ENCODE measurements at places on chromosomes 1 and 21.

DNA sequence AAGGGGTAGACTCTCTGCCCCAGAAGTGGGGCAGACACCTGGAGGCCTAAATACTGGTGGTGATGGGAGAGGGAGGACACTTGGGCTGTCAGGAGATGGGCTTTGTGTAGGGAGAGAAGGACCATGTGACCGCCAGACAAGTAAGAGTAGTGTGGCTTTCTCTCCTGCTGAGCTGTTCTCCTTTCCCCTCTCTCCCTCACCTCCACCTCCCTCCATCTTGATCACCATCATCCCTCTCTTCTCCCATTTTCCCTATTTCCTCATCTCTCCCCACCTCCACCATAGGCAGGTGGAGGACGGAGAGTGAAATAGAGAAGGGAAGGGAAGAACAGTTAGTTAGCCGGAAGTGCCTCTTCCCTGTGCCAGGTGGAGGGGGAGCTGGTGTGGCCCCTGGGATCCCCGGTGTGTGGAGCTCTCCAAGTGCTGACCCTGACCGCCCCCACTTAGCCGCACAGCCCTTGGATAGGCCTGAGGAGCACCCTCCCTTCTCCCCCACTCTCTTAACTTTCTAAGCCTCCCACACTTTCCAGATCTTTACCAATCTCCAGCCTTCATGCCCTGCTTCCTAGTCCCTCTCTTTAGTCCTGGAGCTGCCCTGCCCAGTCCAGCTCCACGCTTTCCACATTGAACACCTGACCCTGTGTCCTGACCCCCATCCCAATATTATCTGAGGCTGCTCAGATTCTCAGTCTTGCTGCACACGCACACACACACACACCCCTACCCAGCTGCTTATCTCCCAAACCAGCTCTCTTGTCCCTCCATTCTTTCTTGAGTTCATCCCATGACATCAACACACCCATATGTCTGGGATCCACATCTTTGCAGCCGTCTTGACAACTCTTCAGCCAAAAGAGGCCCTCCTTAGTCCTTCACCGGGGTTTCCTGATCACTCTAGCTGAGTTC is 1.5 kb downstream of the CELF3 start:
- DNase-seq, result no peak

DNA sequence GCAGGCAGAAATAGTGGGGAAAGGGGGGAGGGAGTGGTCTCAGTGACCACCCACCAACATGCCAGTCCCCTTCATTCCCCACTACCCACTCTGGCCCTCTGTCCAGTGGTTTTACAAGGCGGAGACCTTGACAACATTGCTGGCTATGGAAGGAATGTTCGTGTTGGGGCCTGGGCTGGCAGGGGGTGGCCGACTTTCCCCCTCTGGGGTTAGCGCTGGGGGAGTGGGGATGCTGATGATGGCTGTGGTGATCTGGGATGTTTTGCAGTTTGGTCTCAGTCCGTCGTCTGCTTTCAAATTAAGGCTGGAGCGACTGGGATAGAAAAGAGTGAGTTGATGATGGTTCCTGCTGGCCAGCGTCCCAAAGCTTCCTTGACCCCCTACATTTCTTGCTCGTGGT is 20.3 kb downstream of the DDX20 start:
- no peak for DNase-seq

DNA sequence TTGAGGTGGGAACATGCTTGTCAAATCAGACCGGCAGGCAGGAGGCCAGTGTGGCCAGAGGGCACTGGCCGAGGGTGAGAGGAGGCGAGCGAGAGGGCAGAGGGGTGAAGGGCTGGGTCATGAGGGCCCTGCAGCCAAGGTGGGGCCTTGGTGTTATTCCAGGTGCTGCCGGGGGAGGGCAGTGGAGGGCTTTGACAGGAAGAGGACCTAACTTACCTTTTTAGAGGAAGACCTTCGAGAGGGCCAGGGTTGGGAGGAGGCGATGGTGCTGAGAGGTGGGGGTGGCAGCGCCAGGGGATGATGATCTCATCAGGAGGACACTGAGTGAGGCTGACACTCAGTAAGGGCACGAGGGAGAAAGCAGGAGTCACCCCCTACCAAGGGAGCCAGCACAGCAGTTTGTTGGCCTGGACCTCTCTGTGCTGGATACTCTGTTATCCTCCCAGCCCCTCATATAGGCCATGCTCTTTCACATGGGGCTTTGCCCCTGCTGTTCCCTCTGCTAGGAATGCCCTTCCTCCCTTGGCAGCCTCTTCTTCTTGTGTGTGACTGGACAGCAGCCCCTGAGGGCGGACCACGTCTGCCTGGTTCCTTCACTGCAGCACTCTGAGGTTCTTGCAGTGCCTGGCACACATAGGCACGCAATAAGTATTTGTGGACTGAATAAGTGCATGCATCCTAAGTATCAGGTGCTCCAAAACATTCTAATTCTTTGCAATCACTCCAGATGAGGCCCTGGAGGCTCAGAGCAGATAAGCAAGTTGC is 7.5 kb upstream of the TTC22 start:
- no peak for DNase-seq

GRCh38 chr1:177772386-177772960 is 197.4 kb downstream of the SEC16B start:
- DNase-seq, result no peak

- DNase-seq, result no peak
Measured at GRCh38 chr1:30329802-30330557, 393.4 kb downstream of the MATN1 start.

DNA sequence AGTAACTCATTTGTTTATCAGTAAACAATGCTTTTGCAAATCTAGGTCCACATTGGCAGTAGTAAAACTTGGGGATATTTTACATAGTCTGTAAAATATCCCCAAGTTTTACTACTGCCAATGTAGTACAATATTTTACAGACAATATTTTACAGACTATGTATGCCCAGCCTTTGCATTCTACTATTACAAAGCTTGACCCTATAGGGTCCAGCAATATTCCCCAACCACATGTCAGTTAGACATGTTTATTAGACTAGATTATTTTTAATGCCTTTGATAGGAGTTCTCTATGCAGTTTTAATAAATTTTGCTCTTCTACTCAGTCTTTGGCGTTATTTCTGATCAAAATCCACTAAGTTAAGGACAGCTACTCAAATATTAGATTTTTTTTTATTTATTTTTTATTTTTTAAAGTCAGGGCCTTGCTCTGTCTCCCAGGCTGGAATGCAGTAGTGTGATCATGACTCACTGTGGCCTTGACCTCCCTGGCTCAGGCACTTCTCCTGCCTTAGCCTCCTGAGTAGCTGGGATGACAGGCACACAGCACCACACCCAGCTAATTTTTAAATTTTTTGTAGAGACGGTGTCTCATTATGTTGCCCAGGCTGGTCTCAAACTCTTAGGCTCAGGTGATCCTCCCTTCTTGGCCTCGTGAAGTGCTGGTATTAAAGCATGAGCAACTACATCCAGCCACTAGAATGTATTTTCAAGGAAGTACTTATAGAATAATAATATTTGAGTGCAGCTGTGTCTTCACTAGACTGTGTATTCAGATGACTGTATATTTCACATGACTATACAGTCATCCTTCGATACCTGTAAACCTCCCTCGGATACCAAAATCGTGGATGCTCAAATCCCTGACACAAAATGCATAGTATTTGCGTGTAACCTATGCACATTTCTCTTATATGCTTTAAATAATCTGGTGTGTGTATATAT is 19.8 kb downstream of the MIER1 start:
- no peak for DNase-seq

- no peak for DNase-seq
Measured at GRCh38 chr1:186183219-186183618, 191.8 kb downstream of the TPR start.

DNA sequence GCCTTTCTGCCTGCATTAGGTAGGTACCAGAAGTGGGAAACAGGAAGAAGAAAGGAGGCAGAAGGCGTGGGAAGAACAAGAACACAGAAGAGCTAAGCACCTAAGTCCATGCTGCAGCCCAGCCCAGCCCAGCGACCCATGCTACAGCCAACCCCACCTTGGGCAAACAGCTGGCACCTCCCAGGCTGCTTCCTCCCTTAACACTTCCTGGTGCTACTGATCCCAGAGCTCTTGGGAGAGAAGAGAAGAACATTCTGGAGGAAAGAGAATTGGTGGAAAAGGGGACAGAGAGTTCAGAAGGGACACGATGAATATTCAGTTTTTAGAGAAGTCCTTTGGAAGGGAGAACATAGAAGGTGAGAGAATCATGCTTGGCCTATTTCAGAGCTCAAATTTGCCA is 28.5 kb downstream of the PLEKHA6 start:
- no peak for DNase-seq

- DNase-seq, result no peak
Measured at GRCh38 chr1:47561523-47562007, 123.7 kb downstream of the FOXD2 start.

DNA sequence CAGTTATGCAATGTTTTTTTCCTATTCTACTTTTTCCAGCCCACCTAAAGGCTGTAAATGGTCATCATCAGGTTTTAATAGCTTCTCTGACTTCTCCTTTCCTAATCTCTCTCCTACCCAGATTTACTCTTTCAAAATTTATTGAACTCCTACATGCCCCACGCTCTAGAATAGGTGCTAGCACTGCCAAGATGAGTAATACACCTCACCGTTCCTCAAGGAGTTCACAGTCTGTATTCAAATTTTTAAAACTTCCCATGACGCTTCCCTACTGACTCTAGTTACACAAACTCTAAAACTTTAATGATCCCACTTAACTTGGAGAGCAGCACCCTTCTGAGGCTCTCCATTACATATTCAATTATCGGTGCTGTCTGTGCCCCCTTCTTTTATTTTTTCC is 51.6 kb downstream of the ALG14 start:
- no peak for DNase-seq

DNA sequence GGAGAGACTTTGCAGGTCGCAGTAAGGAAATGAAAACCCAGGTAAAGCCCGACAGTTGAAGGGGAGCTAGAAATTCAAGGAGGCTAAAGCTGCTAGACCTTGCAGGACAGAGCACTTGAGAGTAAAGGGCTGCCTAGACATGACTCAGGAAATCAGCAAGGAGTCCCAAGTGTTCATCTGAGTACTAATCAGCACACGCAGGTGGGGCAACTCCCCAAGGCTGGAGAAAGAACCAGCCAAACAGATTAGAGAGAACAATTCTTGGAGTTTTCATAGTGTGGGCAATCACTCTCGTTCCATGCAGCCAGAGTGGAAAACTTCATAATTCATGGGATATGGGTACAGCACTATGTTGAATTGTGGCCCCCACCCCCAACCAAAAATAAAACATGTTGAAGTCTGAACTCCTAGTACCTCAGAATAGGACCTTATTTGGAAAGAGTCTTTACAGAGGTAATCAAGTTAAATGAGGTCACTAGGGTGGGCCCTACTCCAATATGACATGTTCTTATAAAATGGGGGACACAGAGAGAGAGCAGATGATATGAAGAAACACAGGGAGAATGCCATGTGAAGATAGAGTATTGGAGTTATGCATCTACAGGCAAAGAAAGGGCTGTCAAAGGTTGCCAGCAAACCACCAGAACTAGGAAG is 28.0 kb downstream of the SYDE2 start:
- no peak for DNase-seq

DNA sequence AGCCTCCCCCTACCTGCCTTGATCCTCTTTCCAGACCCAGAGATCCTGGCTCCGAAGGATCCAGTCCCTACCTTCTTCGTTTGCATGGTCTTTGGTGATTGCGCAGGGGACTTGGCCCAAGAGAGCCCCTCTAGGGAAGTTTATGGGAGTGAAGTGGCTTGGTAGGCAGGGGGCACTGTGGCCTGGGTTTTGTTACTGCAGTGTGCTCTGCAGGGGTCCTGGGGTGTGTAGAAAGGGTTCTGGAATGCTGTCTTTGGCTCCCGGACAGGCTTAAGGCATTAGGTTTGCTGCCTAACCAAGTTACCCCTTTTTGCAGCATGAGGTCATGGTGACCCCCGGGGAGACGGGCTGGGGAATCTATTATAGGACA is 3.8 kb downstream of the ATP8B2 start:
- DNase-seq, result no peak

- DNase-seq, result no peak
Measured at GRCh38 chr1:66968574-66968973, 43.8 kb downstream of the MIER1 start.

- DNase-seq, result peak; percentile 43
Measured at GRCh38 chr1:173996995-173997394, 25.2 kb downstream of the RC3H1 start.

DNA sequence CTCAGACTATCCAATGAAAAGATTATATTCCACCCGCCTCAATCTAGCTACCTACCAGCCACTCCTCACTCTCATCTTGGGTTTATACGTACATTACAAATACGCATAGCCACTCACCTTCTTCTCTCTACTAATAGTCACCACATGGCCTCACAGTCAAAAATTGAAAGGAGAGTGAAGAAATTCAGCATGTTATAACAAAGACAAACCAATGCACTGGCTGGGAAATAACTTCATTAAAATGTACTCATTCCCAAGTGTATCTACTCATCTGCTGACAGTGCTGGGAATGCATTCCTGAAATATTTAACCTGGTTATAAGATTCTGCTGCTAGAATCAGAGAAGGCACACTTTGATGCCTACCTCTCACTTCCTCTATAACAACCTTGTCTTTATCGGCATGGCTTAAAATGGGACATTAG is 6.5 kb downstream of the ZNF644 start:
- no peak for DNase-seq

DNA sequence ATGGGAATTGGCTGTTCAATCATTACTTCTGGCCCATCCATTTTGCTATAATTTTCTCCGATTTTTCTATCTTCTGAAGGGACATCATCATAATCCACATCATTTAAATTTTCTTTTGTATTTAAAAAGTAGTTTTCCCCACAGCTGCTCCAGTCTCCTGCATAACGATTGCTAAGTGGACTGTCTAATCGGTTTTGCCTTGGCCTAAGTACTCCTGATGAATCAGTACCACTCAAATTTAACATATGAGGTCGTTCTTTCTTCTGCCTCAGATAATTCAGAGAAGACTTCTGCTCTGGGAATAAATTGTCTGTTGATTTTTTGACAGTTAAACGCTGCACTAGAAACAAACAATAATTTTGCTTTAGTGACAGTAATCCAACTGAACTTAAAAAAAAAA is 41.9 kb downstream of the SYDE2 start:
- no peak for DNase-seq

GRCh38 chr1:86695400-86695799 is 9.0 kb upstream of the SH3GLB1 start:
- no peak for DNase-seq

DNA sequence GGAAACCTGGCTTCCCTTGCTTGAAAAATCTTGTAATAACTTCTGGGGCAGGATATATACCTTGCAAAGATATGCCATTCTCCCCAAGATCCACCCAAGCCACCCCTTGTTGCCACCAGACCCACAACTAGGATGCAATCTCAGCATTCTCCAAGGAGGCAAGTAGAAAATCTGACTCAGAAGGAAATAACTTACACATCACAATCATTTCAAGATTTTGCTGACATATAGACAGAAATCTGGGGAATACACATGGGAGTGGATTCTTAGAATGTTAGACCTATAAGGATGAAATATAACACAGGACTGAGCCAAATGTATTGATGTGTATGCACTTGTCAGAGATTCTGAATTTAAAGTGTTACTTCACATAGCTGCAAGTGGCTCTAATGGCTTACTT is 14.8 kb upstream of the ZDHHC18 start:
- DNase-seq, result no peak

GRCh38 chr1:51372561-51372960 is 42.2 kb upstream of the TTC39A start:
- no peak for DNase-seq

- no peak for DNase-seq
Measured at GRCh38 chr1:228748431-228748830, 13.2 kb downstream of the RHOU start.
